HT-29 (cell line): ENCODE measurements at places on chromosomes 3 and 15. TPM values are rescaled to one million over a fixed set of nuclear protein-coding genes. Genes with fewer than 3 reads are reported as not detected.

- DNase-seq: no peak
These were observed 52.4 kb upstream of the NR2E3 start for GRCh38 chr15:71757741-71758530.

- no peak for DNase-seq
These were observed 470.2 kb upstream of the PROK2 start for GRCh38 chr3:72255191-72255590.

DNA sequence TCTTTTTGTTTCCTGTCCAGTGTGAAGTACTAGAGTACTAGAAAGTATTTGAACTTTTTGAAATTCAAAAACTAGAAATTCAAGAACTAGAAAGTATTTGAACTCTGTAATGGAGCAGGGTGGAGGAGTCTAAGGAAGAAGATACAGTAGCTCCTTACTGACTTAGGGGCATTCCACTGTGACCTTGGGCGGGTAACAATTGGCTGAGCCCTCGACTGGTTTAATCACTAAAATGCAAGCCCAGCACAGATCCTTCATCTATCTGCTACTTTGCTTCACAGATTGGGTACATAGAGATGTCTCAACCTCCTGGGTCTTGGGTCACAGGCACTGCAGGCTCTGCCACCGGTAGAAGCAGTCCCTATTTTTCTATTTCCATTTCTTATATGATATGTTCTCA, 462.1 kb upstream of the AGTR1 start:
- DNase-seq: no peak

Gene GCNT3
- 154 and 164 TPM in 2 replicates for total RNA-seq

DNA sequence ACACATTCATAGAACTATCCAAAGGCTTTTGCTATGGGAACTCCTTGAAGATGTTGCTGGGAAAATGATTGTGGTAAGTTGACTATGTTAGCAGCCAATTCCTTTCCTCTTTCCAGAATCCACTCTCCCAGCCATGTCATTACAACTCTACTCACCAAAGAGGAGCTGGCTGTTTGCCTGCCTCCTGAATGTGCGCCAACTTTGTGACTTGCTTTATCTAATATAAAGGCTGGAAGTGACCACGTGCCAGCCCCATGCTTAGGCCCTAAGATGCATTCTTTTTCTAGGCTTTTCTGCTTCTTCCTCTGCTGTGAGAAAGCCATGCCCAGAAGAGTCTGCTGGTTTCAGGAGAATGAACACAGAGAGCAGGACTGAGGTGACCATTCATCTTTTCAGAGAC, 182.2 kb downstream of the GABRB3 start:
- no peak for DNase-seq

GRCh38 chr15:100050877-100051786, 290.6 kb downstream of the ADAMTS17 start:
- no peak for DNase-seq

GRCh38 chr3:85482213-85482490, 523.4 kb downstream of the CADM2 start:
- DNase-seq: no peak

Gene ESYT3
- total RNA-seq: not detected in 2 replicates

DNA sequence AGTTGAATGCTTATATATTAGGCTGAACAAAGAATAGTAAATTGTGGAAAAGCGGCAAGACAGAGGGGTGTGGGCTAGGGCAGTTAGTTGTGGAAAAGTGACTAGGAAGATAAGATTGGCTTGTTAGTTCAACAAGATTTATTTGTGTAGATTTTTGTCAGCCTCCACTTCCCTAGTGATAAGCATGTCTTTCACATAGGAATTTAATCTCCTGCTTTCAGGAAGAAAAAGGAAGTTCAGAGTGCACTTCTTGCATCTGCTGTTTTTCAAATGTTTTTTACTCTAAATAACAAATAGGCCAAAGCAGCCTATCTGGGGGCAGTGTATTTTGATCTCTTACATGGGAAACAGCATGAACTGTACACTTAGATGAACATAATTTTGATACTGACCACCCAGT, 919.9 kb downstream of the NAALADL2 start:
- DNase-seq: no peak

Gene CSTA
- total RNA-seq: not detected in 2 replicates

GRCh38 chr3:39531665-39532064, 64.2 kb downstream of the MOBP start:
- no peak for DNase-seq

Gene CD200
- 0.39 and 0.71 TPM in 2 replicates for total RNA-seq

DNA sequence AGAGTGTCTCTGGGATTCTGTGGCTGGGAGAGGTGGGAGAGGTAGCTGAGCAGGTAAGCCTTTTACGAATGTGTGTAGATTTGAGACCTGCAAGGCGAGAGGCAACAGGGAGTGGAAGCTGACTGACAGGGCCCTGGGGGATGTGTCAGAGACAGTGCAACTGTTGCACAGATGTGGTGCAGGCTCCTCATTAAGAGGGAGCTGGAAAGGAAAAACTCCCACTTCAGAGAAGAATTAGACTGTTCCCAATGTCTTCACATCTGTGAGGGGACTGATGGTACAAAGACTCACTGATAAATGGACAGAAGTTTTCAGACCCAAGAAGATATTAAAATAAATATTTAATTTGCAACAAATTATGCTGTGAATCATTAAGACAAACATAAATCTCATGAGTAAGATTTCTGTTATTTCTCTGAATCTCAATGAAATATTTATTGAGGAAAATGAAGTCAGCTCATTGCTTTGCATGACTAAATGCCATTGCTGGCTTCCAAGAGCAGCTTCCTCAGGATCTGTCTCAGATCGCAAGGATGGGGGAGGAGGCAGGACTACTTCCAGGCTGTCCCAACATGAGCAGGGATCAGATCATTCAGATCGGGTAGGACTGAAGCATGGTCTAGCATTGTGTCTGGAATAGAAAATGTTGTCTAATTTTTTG, 127.3 kb upstream of the ROPN1 start:
- no peak for DNase-seq

GRCh38 chr3:150090877-150091276, 120.2 kb upstream of the PFN2 start:
- DNase-seq: no peak

Gene WDR93
- 0.08 and 0.61 TPM in 2 replicates for total RNA-seq

- no peak for DNase-seq
These were observed 85.1 kb upstream of the NANOGP8 start for GRCh38 chr15:35170207-35170606.

GRCh38 chr3:127761441-127761801, 60.9 kb downstream of the MGLL start:
- DNase-seq: no peak

DNA sequence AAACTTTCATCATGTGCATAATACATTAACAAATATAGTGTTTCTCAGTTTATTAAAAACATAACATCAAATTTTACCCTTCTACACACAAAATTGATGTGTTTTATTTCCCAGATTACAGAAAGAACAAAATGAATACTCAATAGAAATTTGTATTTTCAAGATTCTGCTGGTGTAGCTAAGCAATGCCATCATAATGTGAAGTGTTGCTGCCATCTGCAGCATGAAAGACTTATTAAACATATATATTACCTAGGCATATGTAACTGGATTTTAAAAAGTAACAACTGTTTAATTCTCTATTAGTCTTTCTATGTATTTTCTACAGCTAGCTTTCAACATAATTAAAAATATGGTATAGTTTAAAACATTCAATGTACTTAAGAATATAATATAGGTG, 27.5 kb downstream of the PLSCR5 start:
- DNase-seq: peak; percentile 77

DNA sequence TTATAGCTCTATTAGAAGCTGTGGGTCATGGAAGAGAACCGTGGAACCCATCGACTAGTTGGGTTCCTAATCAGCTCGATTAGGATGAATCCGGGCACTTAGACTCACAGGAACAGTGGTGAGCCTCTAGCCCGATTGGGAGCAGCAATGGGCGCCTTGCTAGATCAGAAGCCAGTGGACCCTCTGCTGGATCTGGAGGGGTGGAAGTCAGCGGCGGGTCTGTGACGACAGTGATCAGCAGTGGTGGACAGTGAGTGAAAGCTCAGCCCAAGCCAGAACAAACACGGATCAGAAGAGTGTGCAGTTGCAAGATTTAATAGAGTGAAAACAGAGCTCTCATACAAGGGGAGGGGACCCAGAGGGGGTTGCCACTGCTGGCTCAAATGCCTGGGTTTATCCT, 1170.2 kb downstream of the OTOL1 start:
- no peak for DNase-seq

- DNase-seq: no peak
These were observed 32.5 kb upstream of the GP5 start for GRCh38 chr3:194431554-194431953.

Gene KCNMB3
- 1.7 and 1.9 TPM in 2 replicates for total RNA-seq

DNA sequence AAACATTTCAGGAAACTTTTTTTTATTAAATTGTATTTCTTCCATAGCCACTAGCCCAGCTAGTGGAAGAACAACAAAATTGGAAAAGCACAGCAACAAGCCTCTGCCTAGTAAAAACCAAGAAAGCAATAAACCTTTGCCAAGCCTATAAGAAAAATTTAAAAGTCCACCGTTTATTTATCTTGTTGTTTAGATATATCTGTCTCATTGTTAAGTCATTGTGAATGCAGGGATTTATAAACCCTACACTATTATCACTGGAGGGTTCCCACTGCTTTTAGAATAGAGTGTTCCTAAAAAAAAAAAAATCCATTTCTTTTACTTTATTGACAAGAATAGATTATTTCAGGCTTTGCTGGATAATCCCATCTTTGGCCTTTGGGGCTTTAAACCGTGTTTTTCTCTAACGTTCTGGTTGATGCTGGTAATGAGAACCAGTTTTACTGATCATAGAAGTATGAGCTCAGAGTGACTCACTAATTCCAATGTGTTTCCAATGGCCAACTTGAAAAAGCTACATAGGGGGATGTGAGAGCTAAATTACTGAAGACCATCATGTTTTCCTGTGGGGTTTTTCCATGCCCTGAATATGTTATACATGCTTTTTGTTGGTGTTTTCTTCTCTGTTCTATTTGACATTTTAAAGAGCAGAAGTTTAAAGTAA, 634.1 kb downstream of the RBMS3 start:
- DNase-seq: no peak

DNA sequence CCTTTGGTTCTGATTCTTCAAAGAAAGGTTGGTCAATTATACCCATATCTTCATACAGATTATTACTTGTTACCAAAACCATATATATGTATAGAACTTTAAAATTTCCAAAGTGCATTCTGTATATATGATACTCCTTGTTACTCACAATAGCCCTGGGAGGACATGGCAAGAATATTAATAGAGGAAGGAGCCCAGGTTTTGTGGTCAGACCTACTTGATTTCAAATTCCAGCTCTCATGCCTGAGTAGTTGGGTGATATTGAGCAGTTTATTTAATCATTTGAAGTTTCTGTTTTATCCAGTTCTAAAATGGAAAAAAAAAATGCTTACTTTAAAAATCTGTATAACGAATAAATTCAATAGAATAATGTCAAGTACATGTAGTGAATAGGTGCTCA, 2.5 kb downstream of the IL1RAP start:
- DNase-seq: no peak

DNA sequence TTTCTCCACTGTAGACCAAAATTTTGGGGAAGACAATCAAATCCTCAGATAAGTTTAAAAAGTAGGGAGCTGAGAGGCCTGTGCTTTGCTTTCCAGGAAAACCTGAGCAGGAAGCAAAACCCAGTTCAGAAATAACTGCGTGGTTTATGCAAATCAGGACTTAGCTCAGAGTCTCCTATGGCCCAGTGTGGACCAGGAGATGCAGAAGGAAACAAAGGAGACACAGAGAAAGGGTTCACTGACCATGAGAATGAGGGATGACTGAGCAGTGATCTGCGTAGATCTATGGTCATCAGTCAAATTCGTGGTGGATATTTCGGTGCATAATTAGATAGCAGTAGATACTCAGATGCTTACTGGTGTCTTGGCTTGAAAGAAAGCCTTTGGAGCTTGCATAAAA, 196.6 kb downstream of the TPRG1 start:
- DNase-seq: no peak

GRCh38 chr3:129033151-129033550, 27.4 kb upstream of the GP9 start:
- DNase-seq: no peak

DNA sequence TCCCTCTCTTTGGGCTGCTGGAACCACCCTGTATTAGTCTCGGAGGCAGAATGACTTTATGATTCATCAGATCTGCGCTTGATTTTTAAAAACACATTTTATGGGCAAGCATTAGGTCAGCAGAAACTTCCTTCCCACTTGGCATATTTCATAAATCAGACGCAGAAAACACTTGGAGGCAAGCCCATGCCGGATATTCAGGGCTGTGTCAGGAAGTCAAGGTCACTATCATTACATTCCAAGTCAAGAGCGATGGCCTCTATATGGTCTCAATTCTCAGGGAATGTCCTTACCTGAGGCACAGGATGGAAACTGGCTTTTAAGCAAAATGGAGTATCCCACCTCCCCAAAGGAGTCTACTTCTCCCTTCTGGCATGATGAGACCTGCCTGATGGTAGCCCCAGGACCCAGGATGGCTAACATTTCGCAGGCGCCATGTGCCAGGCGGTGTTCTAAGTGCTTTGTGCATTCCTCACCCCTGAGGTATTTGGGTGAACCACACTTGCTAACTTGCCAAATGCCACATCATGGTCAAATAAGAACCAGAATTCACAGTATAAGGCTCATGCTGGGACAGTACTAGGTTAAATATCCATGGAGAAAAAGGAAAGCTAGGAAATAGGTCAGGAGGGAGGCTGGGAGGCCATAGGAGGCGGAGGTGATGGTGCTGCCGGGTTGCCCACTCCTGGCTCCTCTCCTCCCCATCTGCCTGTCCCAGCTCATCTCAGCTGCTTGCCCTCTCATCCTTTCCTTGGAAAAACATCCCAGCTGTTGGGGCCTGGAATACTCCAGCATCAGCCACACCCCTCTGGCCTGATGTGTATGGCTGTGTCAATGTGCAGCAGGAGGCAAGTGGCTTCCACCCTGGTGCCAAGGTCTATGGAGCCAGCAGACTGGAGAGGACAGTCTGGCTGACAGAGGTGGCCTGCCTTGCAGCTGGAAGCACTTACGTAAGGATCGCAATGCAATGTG, 18.8 kb downstream of the BCL2L10 start:
- peak; percentile 82 for DNase-seq

Gene CHCHD4
- total RNA-seq: 11.7 and 15.1 TPM in 2 replicates

Gene FOXB1
- total RNA-seq: 0.05 TPM in 1 of 2 replicates, not detected in the other

DNA sequence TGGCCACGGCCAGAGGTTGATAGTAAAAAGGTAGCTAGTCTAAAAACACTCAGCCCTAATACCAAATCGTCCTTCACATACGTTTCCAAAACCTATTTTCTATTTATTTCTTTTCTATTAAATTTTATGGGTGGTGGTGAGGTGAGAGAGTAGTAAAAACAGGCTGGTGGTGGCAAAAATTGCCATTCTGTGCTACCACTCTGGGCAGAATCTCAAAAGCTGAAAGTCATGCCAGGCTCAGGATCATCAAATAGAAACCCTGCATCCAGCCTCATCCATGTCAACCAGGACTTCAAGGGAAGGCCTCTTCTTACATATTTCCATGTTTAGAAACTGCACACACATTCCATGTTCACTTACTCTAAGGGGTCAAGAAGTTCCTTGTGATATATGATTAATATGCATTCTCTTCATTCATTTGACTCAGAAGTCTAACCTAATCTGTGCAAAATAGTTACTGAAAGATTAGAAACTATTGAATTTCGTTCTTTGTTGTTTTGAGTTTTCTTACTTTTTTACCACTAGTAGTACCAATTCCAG, 153.1 kb downstream of the TNIK start:
- no peak for DNase-seq
